ENCODE measurements at places on chromosomes 13 and 19.

- no peak for DNase-seq
Measured at GRCh38 chr13:50574731-50575130, 268.8 kb downstream of the DLEU7 start.

DNA sequence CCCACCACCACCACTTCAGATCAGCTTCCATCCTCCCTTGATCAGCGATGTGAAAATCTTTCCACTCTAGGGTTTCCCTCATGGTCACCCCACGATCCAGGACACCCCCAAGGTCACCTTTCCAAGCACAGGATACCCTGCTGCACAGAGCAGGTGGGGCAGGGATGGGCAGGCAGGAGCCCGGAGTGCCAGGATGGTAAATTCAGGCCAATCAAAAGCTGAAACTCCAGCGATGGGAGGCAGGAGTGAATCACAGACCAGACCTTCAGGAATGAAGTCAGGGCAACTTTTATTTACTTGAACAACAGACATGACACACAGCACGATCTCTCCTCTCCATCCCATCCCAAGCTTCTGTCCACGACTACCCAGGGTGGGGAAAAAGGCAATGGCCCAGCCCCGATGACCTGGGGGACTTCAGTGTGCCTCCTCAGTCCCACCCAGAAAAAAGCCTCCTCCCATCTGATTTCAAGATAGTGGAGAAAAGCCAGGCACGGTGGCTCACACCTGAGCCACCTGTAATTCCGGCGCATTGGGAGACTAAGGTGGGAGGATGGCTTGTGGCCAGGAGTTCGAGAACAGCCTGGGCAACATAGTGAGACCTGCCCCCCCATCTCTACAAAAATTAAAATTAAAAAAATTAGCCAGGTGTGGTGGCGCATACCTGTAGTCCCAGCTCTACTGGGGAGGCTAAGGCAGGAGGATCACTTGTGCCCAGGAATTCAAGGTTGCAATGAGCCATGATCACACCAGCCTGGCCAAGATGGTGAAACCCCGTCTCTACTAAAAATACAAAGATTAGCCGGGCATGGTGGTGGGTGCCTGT is 39.2 kb downstream of the ZSWIM4 start:
- peak; percentile 38 for DNase-seq

- no peak for DNase-seq
Measured at GRCh38 chr13:79681069-79681468, 200.1 kb downstream of the NDFIP2 start.

- DNase-seq: no peak
Measured at GRCh38 chr19:8324186-8325050, 3.1 kb downstream of the RPS28 start.

- DNase-seq: no peak
Measured at GRCh38 chr19:28028881-28029444, 1184.0 kb downstream of the UQCRFS1 start.

DNA sequence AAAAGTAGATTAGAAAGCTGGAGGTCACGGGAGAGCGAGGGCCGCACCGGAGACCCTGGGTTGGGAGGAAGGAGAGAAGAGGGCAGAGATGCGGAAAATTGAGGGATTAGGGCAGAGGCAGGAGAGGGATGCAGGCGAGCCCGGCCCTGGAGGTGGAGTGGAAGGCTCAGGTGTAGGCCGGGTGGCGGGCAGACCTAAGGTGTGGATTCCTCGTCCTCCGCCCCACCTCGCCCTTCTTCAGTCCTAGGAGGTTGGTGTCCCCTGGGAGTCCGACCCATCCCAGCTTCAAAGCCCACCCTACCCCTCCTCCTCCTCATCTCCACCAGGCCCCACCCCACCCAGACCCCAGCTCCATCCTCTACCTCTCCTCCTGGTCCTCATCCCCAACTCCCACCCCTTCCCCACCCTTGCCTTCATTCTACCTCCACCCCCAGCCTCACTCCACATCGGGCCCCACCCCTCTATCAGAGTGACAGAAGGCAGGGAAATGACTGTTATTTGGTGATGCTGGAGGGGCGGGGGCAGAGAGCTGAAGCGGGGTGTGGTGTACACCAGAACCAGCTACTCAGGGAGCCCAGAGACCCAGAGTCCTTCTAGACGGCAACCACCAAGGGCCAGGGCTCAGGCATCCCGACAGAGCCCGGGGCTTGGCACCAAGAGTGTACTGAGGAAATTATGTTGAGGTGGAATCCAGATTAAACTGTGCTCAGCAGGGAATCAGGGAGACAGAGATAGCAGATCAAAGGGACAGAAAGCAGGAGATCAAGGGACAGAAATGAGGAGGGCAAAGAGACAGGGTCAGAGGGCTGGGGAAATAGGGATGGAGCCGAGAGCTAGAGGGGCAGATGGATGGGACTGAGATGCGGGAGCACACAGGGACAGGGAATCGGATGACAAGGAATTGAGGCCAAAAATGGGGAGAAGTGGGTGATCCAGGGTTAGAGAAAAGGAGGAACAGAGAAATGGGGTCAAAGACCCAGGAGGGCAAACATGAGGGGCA is 6.4 kb downstream of the ERFL start:
- no peak for DNase-seq

DNA sequence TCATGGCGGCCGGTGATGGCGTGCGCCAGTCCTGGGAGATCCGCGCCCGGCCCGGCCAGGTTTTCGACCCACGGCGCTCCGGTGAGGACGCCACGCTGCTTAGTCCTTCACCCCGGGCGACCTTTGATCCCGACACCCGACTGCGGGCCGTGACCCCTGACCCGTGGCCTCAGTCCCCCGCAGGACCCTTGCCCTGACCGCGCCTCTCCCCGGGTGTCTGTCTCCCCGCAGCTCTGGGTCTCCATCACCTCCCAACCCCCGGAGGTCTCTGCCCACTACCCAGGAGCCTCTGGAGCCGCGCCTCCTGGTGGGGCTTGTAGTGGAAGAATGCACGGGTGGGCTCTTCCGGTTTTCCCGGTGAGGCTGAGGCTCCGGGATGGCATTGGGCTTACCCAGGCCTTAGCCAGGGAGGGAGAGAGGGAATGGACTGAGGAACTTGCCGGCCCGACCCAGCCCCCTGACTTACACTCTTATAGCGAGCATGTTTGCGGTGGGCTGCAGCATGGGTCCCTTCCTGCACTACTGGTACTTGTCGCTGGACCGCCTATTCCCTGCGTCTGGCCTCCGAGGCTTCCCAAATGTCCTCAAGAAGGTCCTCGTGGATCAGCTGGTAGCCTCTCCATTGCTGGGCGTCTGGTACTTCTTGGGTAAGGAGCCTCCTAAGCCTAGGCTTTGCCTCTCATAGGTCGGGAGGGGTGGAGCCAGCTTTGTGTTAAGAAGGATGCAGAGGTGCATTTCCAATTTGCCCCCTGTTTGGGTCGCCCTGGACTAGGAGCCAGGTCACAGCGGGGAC is 566 bp downstream of the MPV17L2 start:
- no peak for DNase-seq

GRCh38 chr13:76654263-76654662 is 231.9 kb downstream of the KCTD12 start:
- no peak for DNase-seq

All from ACHN (cell line).